ENCODE measurements at places on chromosomes 12 and 14.

GRCh38 chr12:89307474-89308253 lies 44.6 kb downstream of the DUSP6 start:
- no peak for DNase-seq

- DNase-seq = no peak
Measured at GRCh38 chr12:62767946-62768345, 167.0 kb downstream of the PPM1H start.

GRCh38 chr12:3218228-3219171 lies 141.3 kb downstream of the TSPAN9 start:
- peak; percentile 80 for DNase-seq

GRCh38 chr12:2654741-2655140 lies 140.0 kb upstream of the FKBP4 start:
- DNase-seq = no peak

GRCh38 chr14:54814076-54814475 lies 88.5 kb downstream of the GCH1 start:
- no peak for DNase-seq

- no peak for DNase-seq
Measured at GRCh38 chr12:96770219-96771102, 136.6 kb upstream of the NEDD1 start.

DNA sequence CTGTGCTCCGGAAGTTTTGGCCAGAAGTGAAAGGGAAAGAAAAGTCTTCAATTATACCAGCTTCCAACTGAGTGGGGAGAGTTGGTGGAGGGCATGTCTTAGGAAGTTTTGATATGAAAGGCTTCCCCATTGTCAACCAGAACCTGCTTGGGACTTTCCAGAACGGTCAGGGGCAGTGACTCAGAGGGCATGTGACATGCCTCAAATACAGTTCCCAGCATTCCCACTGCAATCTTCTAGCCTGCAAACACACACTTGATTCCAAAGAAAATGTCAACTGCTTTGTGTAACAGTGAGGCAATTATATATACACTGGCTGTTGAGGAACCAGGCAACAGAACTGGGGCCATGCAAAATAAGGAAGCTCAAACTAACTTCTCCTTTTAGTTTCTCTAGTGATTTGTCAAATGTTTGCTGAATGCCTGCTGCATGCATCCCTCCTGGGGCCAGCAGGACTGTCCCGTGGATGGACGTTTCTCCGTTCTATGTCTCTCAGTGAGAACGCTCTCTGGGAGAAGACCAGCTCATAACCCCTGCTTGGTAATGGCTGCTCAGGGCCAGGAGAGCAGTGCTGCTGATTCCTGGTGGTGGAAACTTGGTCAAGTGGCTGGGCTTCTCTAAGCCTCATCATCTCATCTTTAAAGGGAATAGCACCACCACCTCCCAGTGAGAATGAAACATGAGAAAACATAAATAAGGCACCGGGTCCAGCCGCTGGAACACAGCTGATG lies 18.3 kb downstream of the SLC25A47 start:
- peak; percentile 15 for DNase-seq

DNA sequence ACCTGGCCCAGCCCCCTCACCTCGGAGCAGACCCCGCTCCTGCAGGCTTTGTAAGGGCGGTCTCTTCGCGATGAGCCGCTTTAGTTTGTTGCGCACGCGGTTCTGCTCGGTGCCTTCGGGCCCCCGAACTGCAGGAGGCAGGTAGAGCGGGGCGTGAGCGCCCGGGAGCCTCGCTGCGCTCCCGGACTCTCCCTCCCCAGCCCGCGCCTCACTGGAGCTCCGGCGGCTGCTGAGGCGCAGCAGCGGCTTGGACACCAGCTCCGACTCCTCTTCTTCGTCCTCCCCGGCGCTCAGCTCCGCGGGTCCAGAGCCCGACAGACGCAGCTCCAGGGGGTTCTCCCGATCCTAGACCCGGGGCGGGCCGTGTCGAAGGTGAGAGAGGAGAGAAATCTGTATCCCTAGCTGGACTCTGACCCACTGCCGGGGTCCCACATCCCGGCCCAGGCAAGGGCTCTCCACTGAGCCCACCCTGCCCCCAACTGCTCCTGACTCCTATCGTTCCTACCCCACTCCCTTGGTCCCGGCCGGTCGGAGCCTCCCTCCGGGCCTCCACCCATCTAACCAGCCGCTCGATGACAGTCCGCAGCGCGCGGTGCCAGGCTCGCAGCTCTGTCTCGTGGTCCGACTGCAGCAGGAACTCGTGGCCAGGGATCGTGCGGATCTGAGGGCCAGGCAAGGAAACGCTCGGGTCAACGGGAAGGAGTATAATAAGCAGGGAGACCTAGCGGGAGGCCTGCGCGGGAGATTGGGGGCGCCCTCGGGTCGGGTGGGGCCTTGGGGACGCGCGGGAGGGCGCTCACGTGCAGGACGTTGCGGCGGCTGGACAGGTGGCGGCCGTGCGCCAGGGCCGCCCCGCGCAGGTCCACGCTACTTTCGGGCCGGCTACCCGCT lies 4.2 kb downstream of the ARHGAP9 start:
- no peak for DNase-seq

- peak; percentile 80 for DNase-seq
Measured at GRCh38 chr14:20262642-20263128, 23.6 kb downstream of the OR11H4 start.

DNA sequence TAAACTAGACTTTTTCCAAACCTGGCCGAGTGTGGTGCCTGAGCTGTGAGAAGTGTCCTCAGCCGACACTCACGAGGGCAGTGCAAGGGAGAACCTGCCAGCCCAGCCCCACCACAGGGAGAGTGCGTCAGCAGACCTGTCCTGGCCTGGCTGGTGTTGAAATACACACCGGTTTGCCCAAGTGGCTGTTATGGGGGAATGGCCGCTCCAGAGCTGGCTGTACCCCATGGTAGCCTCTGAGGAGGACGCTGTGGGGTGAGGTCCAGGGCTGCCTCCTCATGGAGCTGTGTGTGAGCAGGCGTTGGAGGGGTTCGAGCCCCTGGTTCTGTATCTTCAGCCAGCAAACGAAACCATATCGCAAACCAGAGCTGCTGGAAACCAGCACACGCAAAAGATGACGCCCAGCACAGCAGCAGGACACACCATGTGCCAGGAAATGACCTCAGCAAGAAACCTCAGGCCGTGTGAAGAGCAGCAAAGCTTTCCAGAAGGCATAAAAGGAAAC lies 9.4 kb downstream of the ANKRD9 start:
- DNase-seq = peak; percentile 59

DNA sequence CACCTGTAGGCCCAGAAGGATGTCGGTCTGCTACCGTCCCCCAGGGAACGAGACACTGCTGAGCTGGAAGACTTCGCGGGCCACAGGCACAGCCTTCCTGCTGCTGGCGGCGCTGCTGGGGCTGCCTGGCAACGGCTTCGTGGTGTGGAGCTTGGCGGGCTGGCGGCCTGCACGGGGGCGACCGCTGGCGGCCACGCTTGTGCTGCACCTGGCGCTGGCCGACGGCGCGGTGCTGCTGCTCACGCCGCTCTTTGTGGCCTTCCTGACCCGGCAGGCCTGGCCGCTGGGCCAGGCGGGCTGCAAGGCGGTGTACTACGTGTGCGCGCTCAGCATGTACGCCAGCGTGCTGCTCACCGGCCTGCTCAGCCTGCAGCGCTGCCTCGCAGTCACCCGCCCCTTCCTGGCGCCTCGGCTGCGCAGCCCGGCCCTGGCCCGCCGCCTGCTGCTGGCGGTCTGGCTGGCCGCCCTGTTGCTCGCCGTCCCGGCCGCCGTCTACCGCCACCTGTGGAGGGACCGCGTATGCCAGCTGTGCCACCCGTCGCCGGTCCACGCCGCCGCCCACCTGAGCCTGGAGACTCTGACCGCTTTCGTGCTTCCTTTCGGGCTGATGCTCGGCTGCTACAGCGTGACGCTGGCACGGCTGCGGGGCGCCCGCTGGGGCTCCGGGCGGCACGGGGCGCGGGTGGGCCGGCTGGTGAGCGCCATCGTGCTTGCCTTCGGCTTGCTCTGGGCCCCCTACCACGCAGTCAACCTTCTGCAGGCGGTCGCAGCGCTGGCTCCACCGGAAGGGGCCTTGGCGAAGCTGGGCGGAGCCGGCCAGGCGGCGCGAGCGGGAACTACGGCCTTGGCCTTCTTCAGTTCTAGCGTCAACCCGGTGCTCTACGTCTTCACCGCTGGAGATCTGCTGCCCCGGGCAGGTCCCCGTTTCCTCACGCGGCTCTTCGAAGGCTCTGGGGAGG lies at the start of gene LTB4R:
Gene LTB4R (plus strand): TSS at position 857 of the 959 bp plus-strand sequence. CDS start 4,150 bp downstream, outside the sequence.
- peak; percentile 65 for DNase-seq

- DNase-seq = no peak
Measured at GRCh38 chr12:64194333-64195149, 27.6 kb downstream of the KICS2 start.

DNA sequence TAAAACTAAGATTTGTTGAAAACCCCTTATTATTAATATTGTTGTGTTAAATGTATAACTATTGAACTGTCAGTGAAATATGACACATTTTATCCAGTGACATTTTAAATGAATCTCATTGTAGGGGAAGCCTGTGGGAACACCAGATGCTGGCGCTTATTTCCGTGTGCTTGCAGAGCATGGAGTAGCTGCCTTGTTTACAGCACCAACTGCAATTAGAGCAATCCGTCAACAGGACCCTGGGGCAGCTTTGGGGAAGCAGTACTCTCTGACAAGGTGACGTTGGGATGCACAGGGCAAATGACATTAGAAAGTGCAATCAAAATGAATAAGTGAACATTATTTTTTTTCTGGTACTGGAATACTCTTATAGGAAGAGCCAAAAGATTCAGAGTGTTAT lies 96.8 kb downstream of the ACSS3 start:
- DNase-seq = no peak

Data from fibroblast of skin of abdomen (primary cell).